ENCODE measurements at places on chromosomes 3 and 15.

DNA sequence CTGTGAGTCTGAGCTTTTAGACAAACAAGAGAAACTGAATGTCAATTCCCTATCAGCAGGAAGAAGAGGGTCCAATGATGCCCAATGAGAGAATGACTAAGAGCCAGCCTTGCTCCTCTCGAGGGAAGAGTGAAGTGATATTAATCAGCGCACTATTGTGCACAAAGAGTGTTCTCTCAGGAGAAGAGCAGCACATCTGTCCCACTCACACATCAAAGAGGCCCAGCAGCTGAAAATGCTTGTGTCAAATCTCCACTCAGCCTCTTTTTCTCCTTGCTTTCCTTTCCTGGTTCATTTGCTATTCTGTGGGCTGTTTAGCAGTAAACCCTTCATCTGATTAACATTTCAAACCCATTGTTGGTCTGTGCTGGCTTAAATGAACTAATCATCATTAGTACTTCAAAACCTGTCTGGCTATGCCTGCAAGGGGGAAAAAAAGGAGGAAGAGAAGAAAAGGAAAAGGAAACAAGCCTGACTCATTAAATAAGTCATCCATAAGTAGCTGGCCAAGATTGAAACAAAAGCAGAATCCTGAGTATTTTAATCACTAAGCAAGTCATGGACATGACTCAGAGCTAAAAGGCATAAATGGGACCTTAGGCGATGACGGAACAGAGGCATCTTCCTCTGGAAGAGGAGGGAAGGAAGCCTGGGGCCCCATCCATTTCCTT is 912.7 kb downstream of the TUSC7 start:
- H3K36me3 ChIP-seq: no peaks in the 10 kb centered on the region
- H3K4me3 ChIP-seq: no peak overlapping the region
- H3K27me3 ChIP-seq: no peaks in the 10 kb centered on the region

GRCh38 chr3:138367911-138368310 is 19.5 kb downstream of the MRAS start:
- peaks cover 28% of the 10 kb centered on the region for H3K4me1 ChIP-seq
- no peak overlapping the region for H3K4me3 ChIP-seq
- no peaks in the 10 kb centered on the region for H3K36me3 ChIP-seq
- H3K27me3 ChIP-seq: no peaks in the 10 kb centered on the region

DNA sequence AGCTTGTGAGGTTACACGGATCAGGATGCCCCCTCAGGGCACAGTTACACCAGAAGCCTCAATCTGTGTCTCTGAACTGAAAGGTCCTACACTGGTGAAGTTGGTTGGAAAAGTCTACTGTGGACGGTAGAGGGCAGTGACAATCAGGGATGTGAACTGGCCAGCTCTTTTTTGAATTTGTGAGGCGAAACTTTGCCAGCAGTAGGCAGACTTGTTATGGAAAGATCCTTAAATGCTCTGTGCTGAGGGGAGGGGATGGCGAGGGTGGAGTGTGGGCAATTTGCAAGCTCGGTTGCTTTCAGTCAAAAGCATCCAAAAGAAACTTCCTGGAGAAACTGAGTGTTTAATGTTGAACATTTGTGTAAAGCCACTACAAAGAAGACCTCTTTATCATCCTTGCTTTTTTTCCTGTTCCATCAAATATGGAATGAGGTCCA is 127.4 kb upstream of the ABHD17C start:
- no peaks in the 10 kb centered on the region for H3K36me3 ChIP-seq
- no peak overlapping the region for H3K4me3 ChIP-seq
- no peak overlapping the region for H3K27ac ChIP-seq
- no peaks in the 10 kb centered on the region for H3K27me3 ChIP-seq
- DNase-seq: no peak
- peaks cover 3% of the 10 kb centered on the region for H3K4me1 ChIP-seq

GRCh38 chr3:193187070-193187722 is 53.8 kb upstream of the PLAAT1 start:
- H3K4me1 ChIP-seq: no peaks in the 10 kb centered on the region
- no peak overlapping the region for H3K4me3 ChIP-seq
- no peak overlapping the region for H3K27ac ChIP-seq

- DNase-seq: no peak
- H3K4me3 ChIP-seq: no peak overlapping the region
- no peaks in the 10 kb centered on the region for H3K27me3 ChIP-seq
- no peaks in the 10 kb centered on the region for H3K36me3 ChIP-seq
Observed at GRCh38 chr15:42036112-42036905, 15.5 kb upstream of the PLA2G4E start.

- DNase-seq: no peak
- H3K27me3 ChIP-seq: peaks cover 39% of the 10 kb centered on the region
- H3K4me3 ChIP-seq: no peak overlapping the region
- H3K36me3 ChIP-seq: no peaks in the 10 kb centered on the region
- H3K27ac ChIP-seq: no peak overlapping the region
- peaks cover 27% of the 10 kb centered on the region for H3K4me1 ChIP-seq
Observed at GRCh38 chr3:13077431-13078162, 4.4 kb upstream of the IQSEC1 start.

DNA sequence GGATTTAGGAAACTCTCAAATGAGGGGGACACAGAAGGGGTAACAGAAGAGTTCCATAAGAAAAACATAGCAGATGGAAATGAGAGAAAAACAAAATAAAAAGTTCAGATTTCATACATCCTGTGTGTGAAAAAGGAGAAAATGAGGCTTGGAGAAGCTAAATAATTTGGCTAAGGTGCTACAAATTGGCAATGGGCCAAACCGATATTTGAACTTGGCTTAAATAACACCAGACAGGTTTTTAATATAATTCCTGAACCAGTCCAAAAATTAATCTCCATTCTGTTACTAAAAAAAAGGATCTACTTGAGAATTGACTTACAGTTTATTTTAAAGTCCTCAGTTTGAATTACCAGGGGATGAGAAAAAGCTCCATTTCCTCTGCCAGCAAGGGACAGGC is 342.9 kb upstream of the DPH6 start:
- no peak for DNase-seq
- H3K36me3 ChIP-seq: no peaks in the 10 kb centered on the region

- H3K27me3 ChIP-seq: no peaks in the 10 kb centered on the region
- H3K36me3 ChIP-seq: no peaks in the 10 kb centered on the region
- peaks cover 43% of the 10 kb centered on the region for H3K4me1 ChIP-seq
- no peak overlapping the region for H3K27ac ChIP-seq
- H3K4me3 ChIP-seq: no peak overlapping the region
Observed at GRCh38 chr3:177353140-177353539, 155.9 kb upstream of the TBL1XR1 start.

All from spleen (tissue), 13 donors.